ENCODE measurements at places on chromosomes 6 and 20. TPM values are rescaled to one million over a fixed set of nuclear protein-coding genes. Genes with fewer than 3 reads are reported as not detected.

The CDH4 gene
- total RNA-seq: 2.2 TPM

The DEFB124 gene
- total RNA-seq: 1.8 TPM

The COL21A1 gene
- total RNA-seq: 31.4 TPM

The RAMACL gene
- total RNA-seq: 4.3 TPM
